ENCODE measurements at places on chromosomes 6 and 20.

- H3K36me3 ChIP-seq: no peaks in the 10 kb centered on the region
- H3K4me3 ChIP-seq: no peak overlapping the region
These were observed 214.2 kb downstream of the SYNDIG1 start for GRCh38 chr20:24683676-24684075.

DNA sequence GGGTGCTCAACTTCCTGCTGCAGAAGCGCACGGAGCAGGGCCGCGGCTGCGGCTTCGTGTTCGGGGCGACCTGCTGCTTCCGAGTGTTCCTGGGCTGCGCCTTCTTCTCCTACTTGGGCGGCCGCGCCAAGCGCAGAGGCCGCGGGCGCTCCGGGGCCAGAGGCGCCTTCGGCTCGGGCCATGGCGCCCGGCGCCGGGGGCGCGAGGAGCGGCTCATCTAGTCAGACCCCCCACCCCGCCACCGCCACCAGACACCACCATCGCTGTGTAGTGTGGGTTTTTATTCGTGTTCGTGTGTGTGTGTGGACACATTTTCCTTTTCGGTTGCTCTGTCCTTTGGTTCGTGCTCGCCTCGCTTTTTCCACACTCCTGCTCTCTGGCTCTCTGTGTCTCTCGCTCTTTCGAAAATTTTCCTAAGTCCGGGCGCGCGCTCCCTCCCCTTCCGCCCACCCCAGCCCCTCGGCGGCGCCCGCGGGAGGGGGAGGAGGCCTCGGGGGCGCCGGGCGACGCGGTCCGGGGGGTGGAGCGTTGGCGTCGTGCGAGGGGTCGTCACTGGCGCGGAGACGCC is 38.1 kb downstream of the GNAS start:
- H3K36me3 ChIP-seq: no peaks in the 10 kb centered on the region
- peaks cover 25% of the 10 kb centered on the region for H3K4me1 ChIP-seq
- no peaks in the 10 kb centered on the region for H3K27me3 ChIP-seq
- peak; percentile 87 for DNase-seq
- peak overlapping the region; percentile 99 for H3K27ac ChIP-seq

- peak overlapping the region; percentile 61 for H3K4me3 ChIP-seq
- H3K36me3 ChIP-seq: no peaks in the 10 kb centered on the region
- DNase-seq: no peak
These were observed 984 bp downstream of the TFAP2C start for GRCh38 chr20:56630086-56630493.

- H3K4me3 ChIP-seq: no peak overlapping the region
- H3K27me3 ChIP-seq: no peaks in the 10 kb centered on the region
- peaks cover 6% of the 10 kb centered on the region for H3K36me3 ChIP-seq
- H3K27ac ChIP-seq: peak overlapping the region; percentile 30
- H3K4me1 ChIP-seq: peaks cover under 1% of the 10 kb centered on the region
These were observed 13.8 kb downstream of the RNF144B start for GRCh38 chr6:18400831-18401446.

- H3K27ac ChIP-seq: no peak overlapping the region
- no peak overlapping the region for H3K4me3 ChIP-seq
- H3K36me3 ChIP-seq: no peaks in the 10 kb centered on the region
- DNase-seq: no peak
- H3K4me1 ChIP-seq: no peaks in the 10 kb centered on the region
These were observed 291.7 kb downstream of the SLC35F1 start for GRCh38 chr6:118198746-118199145.

- no peaks in the 10 kb centered on the region for H3K27me3 ChIP-seq
- no peak overlapping the region for H3K4me3 ChIP-seq
- no peaks in the 10 kb centered on the region for H3K4me1 ChIP-seq
- DNase-seq: no peak
- no peak overlapping the region for H3K27ac ChIP-seq
These were observed 496.3 kb upstream of the MAP3K7 start for GRCh38 chr6:91083211-91083610.

- no peaks in the 10 kb centered on the region for H3K27me3 ChIP-seq
- no peak for DNase-seq
- H3K27ac ChIP-seq: peak overlapping the region; percentile 86
- peaks cover 5% of the 10 kb centered on the region for H3K4me1 ChIP-seq
- no peaks in the 10 kb centered on the region for H3K36me3 ChIP-seq
These were observed 7.9 kb upstream of the SOD2 start for GRCh38 chr6:159700970-159701369.

- DNase-seq: no peak
- no peak overlapping the region for H3K4me3 ChIP-seq
- H3K27me3 ChIP-seq: no peaks in the 10 kb centered on the region
- no peaks in the 10 kb centered on the region for H3K36me3 ChIP-seq
These were observed 28.8 kb upstream of the ANGPT4 start for GRCh38 chr20:944774-945410.

- H3K4me3 ChIP-seq: no peak overlapping the region
- no peaks in the 10 kb centered on the region for H3K27me3 ChIP-seq
- peaks cover 4% of the 10 kb centered on the region for H3K36me3 ChIP-seq
- no peaks in the 10 kb centered on the region for H3K4me1 ChIP-seq
- no peak for DNase-seq
- no peak overlapping the region for H3K27ac ChIP-seq
These were observed 12.1 kb downstream of the PPP2R5D start for GRCh38 chr6:42996513-42996912.

GRCh38 chr20:19463597-19463996 is 251.2 kb downstream of the SLC24A3 start:
- H3K4me1 ChIP-seq: no peaks in the 10 kb centered on the region
- H3K27me3 ChIP-seq: no peaks in the 10 kb centered on the region
- H3K4me3 ChIP-seq: no peak overlapping the region
- no peak overlapping the region for H3K27ac ChIP-seq

DNA sequence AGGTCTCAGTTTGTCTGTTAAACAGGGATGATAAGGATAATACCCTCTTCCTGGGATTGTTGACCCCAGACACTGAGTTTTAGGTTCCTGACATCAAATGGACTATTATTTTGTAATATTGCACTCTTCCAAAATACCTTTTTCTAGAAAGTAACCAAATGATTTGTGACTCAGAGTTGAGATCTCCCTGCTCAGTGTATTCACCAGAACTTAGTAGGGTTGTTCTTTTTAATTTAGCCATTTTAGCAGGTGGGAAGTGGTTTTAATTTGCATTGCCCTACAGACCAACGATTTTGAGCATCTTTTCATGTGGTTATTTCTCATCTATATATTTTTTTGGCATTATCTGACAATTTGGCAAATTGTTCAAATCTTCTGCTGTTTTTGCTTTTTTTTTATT is 75.1 kb downstream of the TMEM242 start:
- H3K4me1 ChIP-seq: peaks cover 14% of the 10 kb centered on the region
- no peak overlapping the region for H3K4me3 ChIP-seq
- H3K27me3 ChIP-seq: no peaks in the 10 kb centered on the region
- H3K27ac ChIP-seq: peak overlapping the region; percentile 96
- H3K36me3 ChIP-seq: no peaks in the 10 kb centered on the region

DNA sequence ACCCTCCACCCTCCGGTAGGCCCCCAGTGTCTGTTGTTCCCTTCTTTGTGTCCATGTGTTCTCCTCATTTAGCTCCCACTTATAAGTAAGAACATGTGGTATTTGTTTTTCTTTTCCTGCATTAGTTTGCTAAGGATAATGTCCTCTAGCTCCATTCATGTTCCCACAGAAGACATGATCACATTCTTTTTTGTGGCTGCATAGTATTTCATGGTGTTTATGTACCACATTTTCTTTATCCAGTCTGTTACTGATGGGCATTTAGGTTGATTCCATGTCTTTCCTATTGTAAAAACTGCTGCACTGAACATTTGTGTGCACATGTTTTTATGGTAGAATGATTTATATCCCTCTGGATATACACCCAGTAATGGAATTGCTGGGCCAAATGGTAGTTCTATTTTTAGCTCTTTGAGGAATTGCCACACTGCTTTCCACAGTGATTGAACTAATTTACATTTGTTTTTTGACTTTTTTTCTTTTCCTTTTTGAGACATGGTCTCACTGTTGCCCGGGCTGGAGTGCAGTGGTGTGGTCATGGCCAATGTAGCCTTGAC is 4.5 kb downstream of the KPNA5 start:
- H3K4me1 ChIP-seq: no peaks in the 10 kb centered on the region
- H3K27me3 ChIP-seq: no peaks in the 10 kb centered on the region
- no peak overlapping the region for H3K4me3 ChIP-seq
- H3K27ac ChIP-seq: no peak overlapping the region
- H3K36me3 ChIP-seq: peaks cover 6% of the 10 kb centered on the region
- no peak for DNase-seq

GRCh38 chr20:17617212-17617867 is 47.5 kb downstream of the DSTN start:
- H3K27ac ChIP-seq: peak overlapping the region; percentile 25
- H3K27me3 ChIP-seq: no peaks in the 10 kb centered on the region
- DNase-seq: no peak
- H3K4me3 ChIP-seq: no peak overlapping the region
- peaks cover 38% of the 10 kb centered on the region for H3K4me1 ChIP-seq

DNA sequence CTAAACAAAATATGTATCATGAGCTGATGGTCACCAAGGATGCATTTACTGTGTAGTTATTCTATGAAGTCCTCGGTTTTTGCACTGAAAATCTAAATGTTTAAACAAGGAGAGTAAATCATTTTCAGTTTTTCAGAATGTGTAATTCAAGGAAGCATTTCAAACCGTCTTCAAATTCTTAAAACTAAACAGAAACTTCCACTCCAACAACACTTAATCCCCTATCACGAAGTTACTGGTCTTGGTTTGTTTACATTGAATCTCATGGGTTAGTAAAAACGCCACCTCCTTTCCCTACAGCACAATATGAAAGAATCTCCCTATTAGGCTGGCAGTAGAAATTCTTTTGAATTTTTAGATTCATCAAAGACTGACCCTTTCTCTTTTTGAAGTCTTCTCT is 192.9 kb downstream of the AIG1 start:
- no peak overlapping the region for H3K4me3 ChIP-seq
- H3K4me1 ChIP-seq: no peaks in the 10 kb centered on the region
- no peak for DNase-seq
- H3K36me3 ChIP-seq: no peaks in the 10 kb centered on the region

- H3K27me3 ChIP-seq: no peaks in the 10 kb centered on the region
- H3K27ac ChIP-seq: no peak overlapping the region
- no peaks in the 10 kb centered on the region for H3K36me3 ChIP-seq
- H3K4me1 ChIP-seq: no peaks in the 10 kb centered on the region
- DNase-seq: no peak
- H3K4me3 ChIP-seq: no peak overlapping the region
These were observed 102.4 kb downstream of the FOXF2 start for GRCh38 chr6:1491591-1492319.

GRCh38 chr6:15447546-15448267 is 201.8 kb downstream of the JARID2 start:
- H3K27me3 ChIP-seq: no peaks in the 10 kb centered on the region
- no peak overlapping the region for H3K27ac ChIP-seq
- no peaks in the 10 kb centered on the region for H3K36me3 ChIP-seq
- H3K4me3 ChIP-seq: no peak overlapping the region
- H3K4me1 ChIP-seq: no peaks in the 10 kb centered on the region

- no peak for DNase-seq
- no peaks in the 10 kb centered on the region for H3K36me3 ChIP-seq
- no peaks in the 10 kb centered on the region for H3K4me1 ChIP-seq
- H3K4me3 ChIP-seq: no peak overlapping the region
- no peaks in the 10 kb centered on the region for H3K27me3 ChIP-seq
These were observed 128.5 kb upstream of the CHD6 start for GRCh38 chr20:41746635-41747034.
